ENCODE measurements at places on chromosomes 6 and 20.

- no peak for DNase-seq
These were observed 98.6 kb downstream of the DACT2 start for GRCh38 chr6:168221000-168221399.

GRCh38 chr20:10259166-10259565 lies 40.5 kb downstream of the SNAP25 start:
- DNase-seq, result no peak

GRCh38 chr20:33480048-33480447 lies 9.8 kb upstream of the CBFA2T2 start:
- no peak for DNase-seq

DNA sequence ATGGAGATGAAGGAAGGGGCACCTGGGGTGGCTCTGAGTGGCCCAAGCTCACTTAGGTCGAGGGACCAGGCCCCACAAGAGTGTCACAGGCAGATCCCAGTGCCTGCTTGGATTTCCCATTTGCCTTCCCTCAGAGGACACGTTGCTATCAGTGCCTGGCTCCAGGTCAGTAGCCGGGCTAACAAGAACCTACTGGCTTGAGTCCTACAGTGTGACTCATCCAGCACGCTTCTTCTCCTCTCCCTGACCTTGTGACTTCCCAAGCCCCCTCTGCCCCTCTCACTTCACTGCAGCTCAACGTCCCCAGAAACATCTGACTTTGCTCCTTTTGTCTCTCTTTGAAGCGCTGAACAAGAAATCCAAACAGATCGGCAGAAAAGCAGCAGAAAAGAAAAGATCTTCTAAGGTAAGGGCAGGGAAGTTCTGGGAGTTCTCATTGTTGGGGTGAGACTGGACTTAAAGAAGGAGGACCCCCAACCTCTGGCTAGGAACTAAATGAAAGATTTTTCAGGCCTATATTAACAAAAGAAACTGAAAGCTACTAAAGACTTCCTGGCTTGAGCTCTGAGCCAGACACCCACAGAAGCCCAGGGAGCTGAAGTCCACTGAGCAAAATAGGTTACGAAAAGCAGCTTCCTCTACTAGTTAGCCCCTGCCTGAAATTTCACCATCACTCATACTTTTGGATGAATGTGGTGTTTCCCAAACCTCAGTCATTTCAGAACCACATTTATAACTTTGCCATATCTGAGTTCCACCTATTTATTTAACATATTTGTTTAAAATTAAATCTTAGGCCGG lies 21.5 kb downstream of the ASIP start:
- DNase-seq, result no peak

GRCh38 chr20:50356525-50356885 lies 153.7 kb upstream of the PTPN1 start:
- no peak for DNase-seq

DNA sequence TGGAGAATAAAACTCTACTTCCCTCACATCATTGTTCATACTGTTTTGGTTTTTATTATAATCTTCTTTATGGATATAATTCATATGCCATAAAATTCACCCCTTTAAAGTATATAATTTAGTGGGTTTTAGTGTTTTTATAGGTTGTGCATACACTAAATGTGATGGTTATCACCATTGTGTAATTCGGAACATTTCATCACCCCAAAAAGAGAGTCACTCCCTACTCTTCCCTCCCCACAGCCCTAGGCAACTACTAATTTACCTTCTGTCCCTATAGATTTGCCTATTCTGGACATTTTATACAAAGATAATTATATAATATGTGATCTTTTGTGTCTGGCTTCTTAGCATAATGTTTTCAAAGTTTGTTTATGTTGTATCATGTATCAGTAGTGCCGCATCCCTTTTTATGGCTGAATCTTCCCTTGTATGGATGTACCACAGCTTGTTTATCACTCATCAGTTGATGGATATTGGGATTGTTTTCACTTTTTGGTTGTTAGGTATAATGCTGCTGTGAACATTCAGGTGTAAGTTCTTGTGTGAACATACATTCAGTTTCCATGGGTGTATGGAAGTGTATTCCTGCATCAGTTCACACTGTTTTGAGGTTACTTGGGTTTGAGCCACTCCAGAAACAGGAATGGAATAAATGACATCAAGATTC lies 4.2 kb downstream of the TM9SF4 start:
- DNase-seq, result no peak

- DNase-seq, result no peak
These were observed 24.4 kb downstream of the SERAC1 start for GRCh38 chr6:158143700-158144099.

DNA sequence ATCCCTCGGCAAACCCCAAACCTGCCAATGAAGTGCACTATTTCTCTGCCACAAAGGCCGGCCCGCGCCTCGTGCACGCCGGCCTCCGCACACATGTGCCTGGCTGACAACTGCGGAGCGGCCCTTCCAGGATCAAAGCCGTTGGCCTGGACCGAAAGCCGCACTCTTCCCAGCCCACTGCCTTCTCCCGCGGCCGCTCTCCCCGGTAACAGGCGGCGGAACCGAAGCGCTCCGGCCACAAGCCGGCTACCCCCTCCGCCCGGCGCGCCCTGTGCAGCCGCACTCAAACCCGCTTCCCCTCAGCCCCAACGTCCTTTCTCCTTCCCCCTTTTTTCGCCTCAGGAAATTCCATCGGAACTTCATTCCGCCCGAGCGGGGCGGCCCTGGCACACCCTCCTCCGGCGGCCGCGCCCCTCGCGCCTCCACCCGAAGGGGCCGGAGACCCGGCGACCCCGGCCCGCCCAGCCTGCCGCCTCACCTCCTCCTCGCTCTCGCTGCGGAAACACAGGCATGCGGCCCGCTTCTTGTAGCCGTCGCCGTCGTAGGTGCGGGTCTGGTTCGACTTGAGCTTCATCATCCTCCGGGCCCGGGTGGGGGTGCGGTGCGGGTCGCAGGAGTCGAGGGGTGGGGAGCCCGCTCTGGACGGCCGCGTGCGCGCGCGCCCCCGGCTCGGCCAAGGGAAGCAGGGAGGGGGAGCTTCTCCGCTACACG lies 528 bp downstream of the NUDT3 start:
- DNase-seq, result peak; percentile 25

GRCh38 chr20:41769592-41770018 lies 151.4 kb upstream of the CHD6 start:
- no peak for DNase-seq

DNA sequence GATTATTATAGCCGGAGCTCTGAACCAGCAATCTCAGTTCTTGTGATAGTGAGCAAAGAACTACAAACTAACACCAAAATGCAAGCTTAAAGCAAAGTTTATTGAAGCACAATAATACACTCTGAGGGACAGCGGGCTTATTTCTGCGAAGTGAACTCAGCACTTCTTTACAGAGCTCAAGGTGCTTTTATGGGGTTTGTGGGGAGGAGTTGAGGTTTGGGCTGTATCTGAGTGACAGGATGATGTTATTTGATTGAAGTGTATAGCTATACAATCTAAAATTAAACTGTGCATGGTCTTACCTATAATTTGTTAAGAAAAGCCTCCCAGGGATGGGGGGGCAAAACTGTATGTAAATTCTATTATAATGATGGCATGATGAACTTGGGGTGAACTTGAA lies 1.0 kb upstream of the HFE start:
- DNase-seq, result peak; percentile 14

- no peak for DNase-seq
These were observed 103.5 kb downstream of the TCP11 start for GRCh38 chr6:35037664-35038038.

GRCh38 chr6:113873043-113873667 lies 16.0 kb downstream of the MARCKS start:
- DNase-seq, result no peak

DNA sequence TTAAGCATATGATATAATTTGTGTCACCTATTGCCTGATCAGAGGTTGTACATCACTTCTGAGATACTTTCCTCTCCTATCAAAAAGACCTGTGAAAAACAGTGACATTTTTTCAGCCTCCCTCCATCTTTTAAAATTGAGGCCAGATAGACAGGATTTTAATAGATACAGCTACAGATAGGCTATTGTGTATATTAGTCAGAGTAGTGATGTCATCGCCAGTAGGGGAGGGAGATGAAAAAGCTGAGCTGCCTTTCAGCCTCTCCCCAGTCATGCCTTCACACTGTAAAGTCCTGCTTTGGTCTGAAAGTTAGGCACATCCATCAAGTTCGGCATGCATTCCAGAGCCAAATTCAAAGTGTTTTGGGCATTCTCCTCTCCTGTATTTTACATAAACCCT lies 7.9 kb upstream of the PABPC1L start:
- DNase-seq, result no peak

DNA sequence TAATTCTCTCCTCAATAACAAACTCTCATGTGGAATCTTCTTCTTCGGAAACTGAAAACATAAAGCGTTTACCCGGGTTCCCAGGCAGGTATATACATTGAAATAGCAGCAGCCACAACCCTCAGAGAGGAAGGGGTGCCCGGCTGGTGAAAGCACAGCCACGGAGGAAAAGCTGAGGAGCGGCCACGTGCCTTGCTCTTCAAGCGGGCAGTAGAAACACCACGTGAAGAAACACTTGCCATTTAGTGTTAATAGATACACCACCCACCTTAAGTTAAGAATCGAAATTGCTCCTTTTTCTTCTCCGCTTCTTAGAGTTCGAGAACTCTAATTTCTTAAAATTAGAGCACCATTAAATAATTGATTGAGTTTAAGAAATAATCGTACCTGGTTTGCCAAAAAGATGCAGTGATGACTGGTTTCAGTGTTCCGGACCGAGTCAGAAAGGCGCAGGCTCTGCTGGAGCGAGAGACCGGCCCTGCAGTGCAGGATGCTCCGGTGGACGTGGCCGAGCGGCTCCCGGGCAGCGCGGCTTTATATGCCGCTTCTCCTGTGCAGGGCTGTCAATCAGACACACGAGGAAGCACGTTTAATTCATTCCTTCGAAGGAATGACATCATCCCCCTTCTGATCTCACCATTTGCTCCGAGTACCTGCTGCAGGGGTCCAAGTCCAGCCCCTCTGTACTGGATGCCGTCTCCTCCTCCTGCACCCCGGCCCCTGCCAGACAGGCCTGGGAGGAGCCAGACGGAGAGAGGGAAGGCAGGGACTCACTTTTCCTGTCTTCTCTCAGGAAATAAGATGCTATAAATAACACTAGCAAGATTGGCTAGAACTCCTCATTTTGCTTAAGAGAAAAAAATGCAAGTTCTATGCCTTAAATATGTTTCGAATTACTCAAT lies at the start of gene THBS2:
TSS of gene THBS2 (minus strand) at position 510 of the 902 bp plus-strand sequence. CDS start 3,062 bp downstream, outside the sequence.
- DNase-seq, result no peak

- DNase-seq, result peak; percentile 75
These were observed 45.9 kb downstream of the FGD2 start for GRCh38 chr6:37051138-37052026.

DNA sequence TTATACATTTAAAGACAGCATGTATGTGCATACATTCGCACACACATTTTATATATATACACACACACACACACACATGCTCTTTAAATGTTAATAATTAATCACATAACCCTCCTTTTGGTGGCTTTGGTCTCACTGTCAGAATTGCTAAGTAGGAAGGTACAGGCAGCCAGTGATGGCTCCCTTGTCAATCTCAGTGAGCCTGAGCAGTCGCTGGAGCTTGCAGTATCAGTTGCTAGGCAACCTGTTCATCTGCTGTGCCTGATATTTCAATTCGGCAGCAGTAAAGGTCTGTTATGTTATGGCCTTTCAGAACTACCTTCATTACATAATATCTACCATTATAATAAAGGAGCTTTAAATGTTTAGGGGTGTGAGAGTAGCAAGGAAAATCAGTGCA lies 374.3 kb downstream of the LMBRD1 start:
- no peak for DNase-seq

- DNase-seq, result no peak
These were observed 38.0 kb upstream of the NR2E1 start for GRCh38 chr6:108127826-108128225.

DNA sequence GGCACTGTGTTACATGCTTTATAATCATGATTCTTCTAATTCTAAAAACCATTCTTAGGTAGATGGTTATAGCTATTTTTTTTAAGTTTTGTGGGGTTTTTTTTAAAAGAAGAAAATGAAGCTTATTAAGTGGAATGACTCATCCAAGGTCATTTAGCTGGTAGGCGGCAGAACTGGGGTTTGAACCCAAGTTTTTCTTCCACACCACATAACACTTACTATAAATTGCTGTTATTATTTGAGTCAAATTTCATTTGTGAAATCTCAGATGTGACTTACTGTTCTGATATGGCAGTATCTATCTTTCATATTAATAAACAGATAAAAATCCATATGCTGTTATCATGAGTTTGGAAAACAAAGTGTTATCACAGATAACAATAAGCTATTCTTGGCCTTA lies 10.4 kb upstream of the COL10A1 start:
- DNase-seq, result no peak

DNA sequence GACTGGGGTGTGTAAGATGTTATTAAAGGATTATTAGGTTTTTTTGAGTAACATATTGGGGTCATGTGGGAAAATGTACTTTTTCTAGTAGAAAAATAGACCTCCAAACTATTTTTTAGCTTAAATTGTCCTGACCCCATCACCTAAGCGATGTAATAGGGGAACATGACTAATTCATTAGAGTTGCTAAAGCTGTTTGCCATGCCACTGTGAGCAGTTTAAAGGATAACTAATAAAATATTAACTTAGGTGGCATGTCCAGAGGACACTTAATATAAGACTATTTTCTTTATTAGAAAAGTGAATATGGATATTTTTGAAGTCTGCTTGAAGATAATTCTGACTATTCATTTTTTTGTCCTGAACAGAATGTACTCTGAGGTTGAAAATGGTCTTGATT lies 545.9 kb upstream of the BTBD3 start:
- no peak for DNase-seq

GRCh38 chr6:138378463-138378862 lies 758 bp downstream of the SMIM28 start:
- DNase-seq, result no peak

GRCh38 chr6:24775520-24776058 lies 852 bp downstream of the GMNN start:
- peak; percentile 1 for DNase-seq

DNA sequence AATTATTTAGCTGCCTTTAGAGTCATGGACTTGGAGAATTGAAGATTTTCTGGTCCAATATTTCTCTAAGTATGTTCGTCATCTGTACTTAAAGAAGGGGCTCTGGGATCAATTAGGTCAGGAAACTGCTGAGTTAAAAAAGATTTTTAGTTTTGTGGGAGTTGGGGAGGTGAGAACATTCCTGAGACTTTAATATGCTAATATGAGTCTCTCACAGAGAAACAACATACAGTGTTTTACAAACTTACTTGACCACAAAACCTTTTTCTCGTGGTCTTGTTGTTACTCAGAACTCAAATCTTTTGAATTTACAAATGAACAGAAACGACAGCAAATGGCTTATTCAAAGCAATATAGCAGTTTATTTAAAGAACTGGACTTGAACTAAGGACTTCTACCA lies 67.9 kb downstream of the LIN28B start:
- DNase-seq, result no peak

DNA sequence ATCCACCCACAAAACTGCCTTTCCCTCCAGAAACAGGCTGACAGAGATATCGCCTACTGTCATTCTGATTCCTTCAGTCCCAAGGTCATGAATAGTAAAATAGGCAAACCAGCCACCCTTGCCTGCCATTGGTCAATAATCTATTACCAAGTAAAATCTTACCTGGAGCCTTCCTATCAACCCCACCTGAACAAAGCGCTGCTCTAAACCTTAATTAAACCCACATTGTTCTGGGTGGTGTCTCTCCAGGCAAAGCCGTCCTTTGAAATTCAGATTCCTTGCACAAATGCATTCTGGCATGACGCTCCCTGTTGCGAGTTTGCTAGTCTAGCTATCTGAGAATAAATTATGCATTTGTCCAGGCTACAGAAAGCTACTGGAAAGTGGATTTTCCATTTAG lies 291.6 kb upstream of the ECI2 start:
- no peak for DNase-seq

- DNase-seq, result no peak
These were observed 51.2 kb downstream of the BMP6 start for GRCh38 chr6:7777074-7777473.

GRCh38 chr20:33624399-33624798 lies 37.7 kb upstream of the C20orf144 start:
- DNase-seq, result no peak

Measured in T-helper 22 cell (primary cell).